Left renal cortex interstitium (tissue), 4 donors: ENCODE measurements at places on chromosomes 2 and 18.

DNA sequence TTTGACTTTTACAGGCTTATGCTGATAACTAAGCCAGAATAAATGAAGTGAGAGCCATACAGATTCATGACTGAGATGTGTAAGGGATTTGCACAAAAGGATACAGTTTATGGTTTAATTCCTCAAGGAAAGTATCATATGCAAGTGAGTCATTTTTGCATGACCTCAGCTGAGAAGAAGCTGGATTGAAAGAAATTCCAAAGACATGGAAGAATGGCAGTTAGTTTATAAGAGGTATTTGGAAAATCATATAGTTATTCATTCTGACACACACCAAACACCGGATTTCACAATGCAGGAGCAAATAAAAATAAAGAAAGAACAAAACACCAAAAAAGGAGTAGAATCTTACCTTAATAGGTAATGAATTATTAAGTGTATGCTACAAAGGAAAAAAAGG is 83.2 kb upstream of the RND3 start:
- no peak for DNase-seq

- DNase-seq = no peak
Measured at GRCh38 chr2:9001778-9002177, 1.7 kb downstream of the MBOAT2 start.

DNA sequence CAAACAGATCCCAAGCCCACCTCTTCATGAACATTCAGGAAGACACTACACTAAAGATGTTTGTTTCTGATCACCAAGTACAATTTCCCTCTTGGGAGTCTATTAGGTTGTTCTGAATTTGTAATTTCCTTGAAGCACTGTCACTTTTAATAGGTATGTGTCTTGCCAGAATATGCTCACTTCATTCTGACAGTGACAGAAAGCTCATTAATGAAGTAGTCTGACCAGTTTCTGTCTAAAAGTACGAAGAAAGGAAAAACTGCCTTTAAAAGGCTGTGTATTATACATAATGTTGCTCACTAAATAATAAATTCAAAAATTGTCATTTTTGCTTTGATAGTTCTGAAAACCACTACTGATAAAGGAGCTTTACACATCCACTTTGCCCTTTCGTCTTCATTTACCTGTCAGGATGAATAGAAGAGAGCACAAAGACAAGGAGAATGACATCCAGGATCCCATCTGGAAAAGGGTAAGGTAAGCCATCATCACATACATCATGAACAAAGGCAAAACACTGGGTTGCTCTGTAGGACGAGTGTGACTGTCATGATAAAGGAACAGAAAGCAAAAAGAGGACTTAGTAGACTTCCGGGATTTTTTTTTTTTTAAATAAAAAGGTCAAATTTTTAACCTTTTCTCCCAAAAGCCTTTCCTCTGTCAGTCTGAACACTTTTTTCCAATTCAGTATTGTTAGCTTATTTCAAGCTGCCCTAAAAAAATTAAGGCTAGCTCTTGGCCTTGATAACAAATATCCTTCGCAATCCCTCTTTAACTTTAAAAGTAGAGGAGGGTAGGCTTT is 103.4 kb downstream of the METTL8 start:
- no peak for DNase-seq

GRCh38 chr2:17759805-17760204 is 5.9 kb downstream of the GEN1 start:
- no peak for DNase-seq

- no peak for DNase-seq
Measured at GRCh38 chr2:109143214-109144187, 14.5 kb downstream of the SH3RF3 start.

- no peak for DNase-seq
Measured at GRCh38 chr2:182018218-182018617, 32.6 kb downstream of the PPP1R1C start.

DNA sequence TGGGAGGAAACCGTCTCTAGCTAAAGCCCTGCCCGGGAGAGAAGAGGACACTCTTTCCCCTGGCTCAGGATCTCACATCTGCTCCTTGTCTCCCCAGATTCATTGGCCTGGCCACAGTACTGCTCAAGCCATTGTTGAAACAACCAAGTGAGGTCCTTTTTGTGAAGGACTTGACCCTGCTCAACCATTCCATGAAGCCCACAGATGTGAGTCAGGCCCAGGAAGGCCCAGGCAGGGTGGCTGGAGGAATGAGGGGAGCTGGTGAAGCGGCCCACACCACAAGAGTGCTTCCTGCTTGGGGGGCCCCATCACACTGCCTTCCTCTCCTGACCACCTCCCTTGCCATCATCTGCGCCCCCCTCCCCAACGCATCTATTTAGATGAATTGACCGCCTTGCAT is 5.1 kb downstream of the FER1L5 start:
- DNase-seq = no peak

- no peak for DNase-seq
Measured at GRCh38 chr2:236976266-236977062, 109.2 kb upstream of the COPS8 start.

DNA sequence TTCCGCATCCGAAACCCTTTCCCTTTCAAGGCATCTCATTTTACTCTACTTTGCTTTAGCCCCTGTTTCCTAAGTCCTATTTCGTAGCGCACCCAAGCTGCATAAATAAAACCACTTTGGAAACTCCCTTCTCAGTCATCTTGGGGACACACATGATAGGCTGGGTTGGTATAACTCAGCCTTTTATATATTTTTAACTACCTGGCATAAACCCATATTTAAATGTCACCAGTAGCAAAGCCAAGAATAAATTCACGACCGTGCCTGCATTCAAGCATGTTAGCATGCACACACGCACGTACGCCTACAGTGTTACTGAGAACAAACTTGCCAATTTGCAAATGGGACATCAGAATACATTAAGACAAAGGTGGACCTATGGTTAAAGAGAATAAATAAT is 564.7 kb upstream of the PIK3C3 start:
- no peak for DNase-seq

- DNase-seq = no peak
Measured at GRCh38 chr2:240479111-240479501, 43.6 kb downstream of the GPC1 start.

DNA sequence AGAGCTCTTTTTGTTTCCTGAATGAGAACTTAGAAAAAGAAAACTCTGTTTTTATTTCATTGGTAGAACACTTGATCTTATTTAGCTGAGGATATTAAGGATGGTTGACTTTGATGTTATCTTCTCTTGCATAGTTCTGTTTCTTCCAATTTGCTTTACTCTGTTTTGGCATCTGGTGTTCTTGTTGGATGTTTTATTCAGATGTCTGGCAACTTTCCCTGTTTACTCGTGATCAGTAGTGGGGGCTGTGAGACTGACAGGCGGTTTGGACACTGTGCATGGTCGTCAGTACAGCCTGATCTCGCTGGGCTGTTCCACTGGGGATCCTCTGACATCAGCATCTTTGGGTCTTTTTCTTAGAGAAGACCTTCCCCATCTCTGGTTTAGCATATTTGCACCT is 100.1 kb downstream of the TSN start:
- DNase-seq = no peak

DNA sequence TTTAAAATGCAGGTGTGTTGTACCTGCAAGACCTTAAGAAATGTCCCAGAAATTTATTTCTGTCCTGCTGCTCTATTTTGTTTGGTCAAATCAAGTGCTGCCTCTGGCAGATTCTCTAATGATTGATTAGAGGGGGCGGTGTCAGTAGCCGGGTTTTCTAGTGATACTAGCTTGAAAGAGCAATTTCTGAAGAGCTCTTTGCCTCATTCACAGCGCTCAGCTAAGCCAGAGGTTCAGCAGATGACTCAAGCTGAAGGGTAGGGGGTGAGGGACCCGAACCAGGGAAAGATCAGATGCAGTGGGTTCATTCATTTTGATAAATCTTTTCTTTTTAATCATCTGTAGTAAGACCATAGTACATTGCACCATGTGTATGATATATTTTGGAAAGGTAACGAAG is 15.0 kb downstream of the ZBTB7C start:
- DNase-seq = no peak

GRCh38 chr2:169046440-169047151 is 15.5 kb upstream of the ABCB11 start:
- no peak for DNase-seq

DNA sequence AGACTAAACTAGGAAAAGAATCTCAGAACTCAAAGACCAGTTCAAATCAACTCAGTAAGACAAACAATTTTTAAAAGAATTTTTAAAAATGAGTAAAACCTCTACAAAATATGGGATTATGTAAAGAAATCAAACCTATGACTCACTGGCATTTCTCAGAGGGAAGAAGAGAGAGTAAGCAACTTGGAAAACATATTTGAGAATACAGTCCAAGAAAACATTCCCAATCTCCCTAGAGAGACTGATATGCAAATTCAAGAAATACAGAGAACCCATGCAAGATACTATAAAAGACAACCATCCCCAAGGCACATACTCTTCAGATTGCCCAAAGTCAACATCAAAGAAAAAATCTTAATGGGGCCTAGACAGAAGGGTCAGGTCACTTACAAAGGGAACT is 162.7 kb downstream of the WDPCP start:
- DNase-seq = no peak

GRCh38 chr2:74550231-74550630 is 3.5 kb downstream of the LOXL3 start:
- DNase-seq = no peak

DNA sequence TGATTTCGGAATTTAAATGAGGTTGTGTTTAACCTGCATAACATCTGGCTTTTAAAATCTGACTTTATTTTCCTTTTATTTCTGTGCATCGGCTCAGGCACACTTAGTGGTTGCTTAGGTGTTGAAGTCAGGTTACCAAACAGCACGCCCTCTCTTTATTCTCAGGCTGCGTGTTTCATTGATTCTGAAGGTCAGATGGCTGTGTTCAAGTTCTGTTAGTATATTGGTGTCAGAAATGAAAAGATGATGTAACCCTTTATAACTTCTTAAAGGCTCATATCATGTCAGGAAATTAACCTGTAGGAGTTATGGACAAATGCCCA is 246.5 kb downstream of the LDLRAD4 start:
- no peak for DNase-seq

DNA sequence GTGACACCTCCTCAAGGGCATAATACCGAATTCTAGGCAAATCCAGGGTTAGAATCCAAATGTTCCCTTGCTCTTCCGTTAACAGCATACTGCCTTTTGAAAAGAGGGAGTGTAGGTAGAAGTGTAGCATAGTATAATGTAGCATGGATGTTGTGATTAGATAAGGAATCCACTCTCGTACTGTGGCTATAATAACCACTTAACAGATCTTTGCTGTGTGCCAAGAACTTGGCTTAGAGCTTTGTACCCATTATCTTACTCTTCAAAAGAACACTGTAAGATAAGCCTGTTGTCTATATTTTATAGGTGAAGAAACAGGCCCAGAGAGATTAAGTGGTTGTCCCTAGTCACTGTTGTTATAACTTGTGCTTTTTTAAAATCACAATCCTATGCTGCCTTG is 24.2 kb downstream of the WDR75 start:
- no peak for DNase-seq
